ENCODE measurements at places on chromosomes 11 and 22.

GRCh38 chr11:66001942-66002647, at the start of the genes BANF1 and EIF1AD:
Gene BANF1 (plus strand): TSS chr11:66002503. CDS start chr11:66003251, 748 bp downstream.
Gene EIF1AD (minus strand): TSS chr11:66002157. CDS start chr11:66000389, 1,768 bp downstream.
- peak; percentile 90 for DNase-seq

GRCh38 chr11:3641701-3642070, at the start of gene ART5:
Gene ART5 (minus strand): TSS chr11:3641992. CDS start chr11:3641862, 130 bp downstream.
- DNase-seq = no peak

DNA sequence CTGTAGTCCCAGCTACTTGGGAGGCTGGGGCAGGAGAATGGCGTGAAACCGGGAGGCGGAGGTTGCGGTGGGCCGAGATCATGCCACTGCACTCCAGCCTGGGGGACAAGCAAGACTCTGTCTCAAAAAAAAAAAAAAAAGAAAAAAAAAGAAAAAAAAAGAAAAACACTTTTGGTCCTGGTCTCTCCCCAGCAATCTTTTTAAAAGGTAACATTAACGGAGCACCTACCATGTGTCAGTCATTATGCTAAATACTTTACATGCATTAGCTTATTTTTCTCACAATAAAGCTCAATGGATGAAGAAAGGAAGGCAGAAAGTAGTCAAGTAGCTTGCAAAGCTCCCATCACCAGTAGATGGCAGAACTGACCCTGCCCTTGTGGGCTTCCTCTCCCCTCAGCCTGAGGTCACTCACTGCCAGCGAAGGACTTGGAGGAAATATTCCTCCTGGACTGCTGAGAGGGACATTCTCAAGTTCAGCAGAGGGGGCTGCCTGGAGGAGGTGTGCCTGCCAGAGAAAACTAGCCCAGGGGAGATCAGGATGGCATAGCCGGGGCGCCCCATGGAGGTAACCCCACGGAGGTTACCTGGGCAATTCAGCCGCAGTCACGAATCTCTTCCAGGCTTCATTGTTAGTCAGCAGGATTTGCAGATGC, 15.5 kb downstream of the APOL3 start:
- DNase-seq = peak; percentile 75

DNA sequence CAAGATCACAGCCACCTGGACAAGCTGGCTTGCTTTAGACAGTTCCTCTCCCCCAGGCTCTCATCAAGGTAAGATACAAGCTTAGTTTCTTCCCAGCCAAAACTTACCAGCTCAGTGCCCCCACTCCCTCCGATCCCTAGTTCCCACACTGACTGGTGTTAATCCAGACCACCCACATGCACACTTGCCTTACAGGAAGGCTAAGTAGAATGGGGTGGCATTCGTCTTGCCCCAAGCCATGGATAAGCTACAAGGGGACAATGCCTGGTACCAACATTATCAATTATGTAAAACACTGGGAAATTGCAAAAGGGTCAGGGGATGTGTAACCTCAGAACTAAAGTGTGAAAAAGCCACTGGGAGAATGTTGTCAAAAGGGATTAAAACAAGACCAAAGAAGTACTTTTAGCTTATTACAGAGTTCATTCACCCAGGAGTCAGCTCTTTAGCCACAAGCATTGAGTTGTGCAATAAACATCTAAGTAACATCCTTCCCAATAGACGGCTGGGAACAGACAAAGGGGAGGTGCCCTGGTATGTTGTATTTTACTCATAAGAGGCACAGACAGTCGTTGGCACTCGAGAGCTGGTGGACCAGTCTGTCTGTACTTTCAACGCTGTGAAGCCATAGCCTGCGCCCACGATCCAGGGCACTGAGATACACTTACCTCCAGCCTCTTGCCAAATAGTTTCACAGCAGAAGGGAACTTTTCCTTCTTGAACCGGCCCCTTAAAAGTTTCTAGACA, 1.1 kb downstream of the DHCR7 start:
- DNase-seq = no peak

DNA sequence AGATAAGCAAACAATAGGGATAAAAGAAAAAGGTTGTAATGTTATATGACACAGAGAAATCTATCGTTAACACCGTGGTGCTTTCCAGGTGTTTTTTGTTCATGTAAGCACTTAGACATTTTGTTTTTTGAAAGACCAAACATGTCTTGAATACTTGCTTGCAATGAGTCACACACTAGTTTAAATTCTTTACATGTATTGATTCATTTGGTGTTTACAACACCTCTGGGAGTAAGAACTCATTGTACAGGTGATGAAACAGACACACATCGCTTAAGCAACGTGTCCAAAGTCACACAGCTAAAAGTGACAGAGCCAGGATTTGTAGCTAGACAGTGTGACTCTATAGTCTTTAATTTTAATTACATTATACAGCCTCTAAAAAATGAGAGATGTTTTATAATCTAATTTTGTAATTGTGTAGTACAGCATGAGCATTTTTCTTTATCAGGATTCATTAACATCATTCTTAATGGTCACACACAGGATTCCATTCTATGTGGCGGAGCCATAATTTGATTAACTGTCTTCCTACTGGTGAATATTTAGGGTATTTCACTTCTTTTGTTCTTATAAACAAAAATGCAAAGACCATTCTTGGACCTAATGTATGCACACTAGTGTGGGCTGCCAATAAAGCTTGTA, 148.8 kb downstream of the DBX1 start:
- DNase-seq = no peak

- no peak for DNase-seq
Measured at GRCh38 chr22:47452184-47452583, 689.7 kb downstream of the TBC1D22A start.

GRCh38 chr22:46457502-46458488, 79.6 kb downstream of the CELSR1 start:
- no peak for DNase-seq

- no peak for DNase-seq
Measured at GRCh38 chr22:42997582-42998090, 17.3 kb downstream of the PACSIN2 start.

DNA sequence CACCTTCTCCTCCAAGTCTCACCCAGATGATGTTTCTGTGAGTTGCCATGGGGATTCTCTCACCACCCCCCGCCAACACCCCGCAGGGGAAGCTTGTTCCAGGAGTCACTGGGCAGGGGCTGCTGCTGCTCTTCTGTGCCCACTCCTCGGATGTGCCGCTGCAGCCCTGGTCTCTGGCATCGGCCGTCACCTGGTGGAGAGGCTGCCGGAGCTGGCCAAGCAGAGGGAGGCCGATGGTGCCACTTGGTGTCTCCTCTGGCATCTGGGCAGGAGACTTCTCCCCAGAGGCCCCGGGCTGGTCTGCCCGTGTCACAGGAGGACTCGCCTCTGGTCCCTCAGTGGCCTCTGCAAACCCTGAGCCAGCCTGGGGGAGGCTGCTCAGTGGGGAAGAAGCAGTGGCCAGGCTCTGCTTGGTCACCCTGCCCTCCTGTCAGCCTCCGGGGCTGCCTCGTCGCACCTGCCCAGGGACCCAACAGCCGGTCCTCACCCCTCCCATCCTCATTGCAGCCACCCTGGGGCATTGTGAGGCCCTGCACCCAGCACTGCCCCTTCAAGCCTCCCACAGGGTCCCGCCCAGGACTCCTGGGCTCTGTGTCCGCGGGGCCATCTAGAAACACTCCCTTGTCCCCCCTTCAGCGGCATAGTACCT, 424 bp upstream of the ADORA2A start:
- DNase-seq = peak; percentile 34

- no peak for DNase-seq
Measured at GRCh38 chr11:70324376-70325115, 54.1 kb downstream of the PPFIA1 start.

- peak; percentile 53 for DNase-seq
Measured at GRCh38 chr11:2381494-2382128, 4.5 kb downstream of the CD81 start.

GRCh38 chr11:567011-567628, 6.3 kb downstream of the RASSF7 start:
- DNase-seq = no peak

DNA sequence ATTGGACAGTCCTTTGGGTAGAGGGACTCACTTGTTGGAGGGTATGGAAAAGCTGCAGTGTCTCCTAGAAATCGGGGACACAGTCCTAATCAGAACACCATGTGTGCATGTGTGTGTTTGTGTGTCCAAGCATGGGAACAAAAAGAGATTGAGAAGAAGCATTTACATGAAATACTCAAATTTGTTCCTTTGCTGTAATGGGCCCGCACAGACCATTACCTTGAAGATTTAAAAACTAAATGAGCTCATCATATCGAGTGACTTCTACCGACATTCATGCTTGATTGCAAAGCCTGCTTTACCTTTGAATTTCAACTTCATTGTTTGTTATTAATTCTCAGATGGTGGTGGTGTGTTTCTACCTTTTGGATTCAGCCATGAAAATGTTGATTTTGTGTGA, 106.9 kb downstream of the ZBTB16 start:
- DNase-seq = no peak

- no peak for DNase-seq
Measured at GRCh38 chr11:44987506-44987905, 36.8 kb upstream of the TP53I11 start.

DNA sequence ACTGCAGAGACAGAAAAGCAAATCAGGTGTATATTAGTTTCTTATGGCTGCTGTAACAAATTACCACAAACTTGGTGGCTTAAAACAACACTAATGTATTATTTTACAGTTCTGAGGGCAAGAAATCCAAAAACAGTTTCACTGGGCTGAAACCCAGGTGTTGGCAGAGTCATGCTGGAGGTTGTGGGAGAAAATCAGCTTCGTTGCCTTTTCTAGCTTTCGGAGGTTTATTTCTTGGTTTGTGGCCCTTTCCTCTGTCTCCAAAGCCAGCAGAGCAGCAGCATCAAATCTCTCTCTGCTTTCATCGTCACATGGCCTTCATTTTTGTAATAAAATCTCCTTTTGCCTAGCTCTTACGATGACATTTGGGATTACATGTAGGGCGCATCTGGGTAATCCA, 33.0 kb upstream of the OR6M1 start:
- DNase-seq = no peak

- DNase-seq = no peak
Measured at GRCh38 chr22:48820481-48821345, 1007.0 kb downstream of the BRD1 start.

GRCh38 chr22:43561415-43562178, 149.8 kb downstream of the MPPED1 start:
- DNase-seq = no peak

DNA sequence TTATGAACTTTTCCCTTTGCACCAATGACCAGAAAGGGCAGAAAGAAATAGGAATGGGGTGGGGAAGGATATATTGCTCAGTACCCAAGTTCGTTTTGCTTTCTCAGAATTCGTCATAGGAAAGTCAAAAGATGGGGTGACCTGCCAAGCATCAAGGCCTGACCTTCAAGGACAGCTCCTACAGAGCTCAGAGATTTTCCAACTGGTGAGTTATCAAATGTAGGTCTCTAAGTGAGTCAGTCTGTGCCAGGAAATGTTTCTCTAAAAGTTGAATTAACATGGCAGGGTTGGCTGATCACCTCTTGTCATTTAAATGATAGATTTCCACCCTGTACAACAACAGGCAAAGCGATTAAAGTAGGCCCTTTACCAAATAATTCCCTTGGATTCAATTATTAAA, 307.2 kb downstream of the CADM1 start:
- DNase-seq = no peak

All from psoas muscle (tissue), 8 donors.